ENCODE measurements at places on chromosomes 7 and 10.

- no peak for DNase-seq
These were observed 139.0 kb downstream of the DOCK4 start for GRCh38 chr7:112067200-112067599.

DNA sequence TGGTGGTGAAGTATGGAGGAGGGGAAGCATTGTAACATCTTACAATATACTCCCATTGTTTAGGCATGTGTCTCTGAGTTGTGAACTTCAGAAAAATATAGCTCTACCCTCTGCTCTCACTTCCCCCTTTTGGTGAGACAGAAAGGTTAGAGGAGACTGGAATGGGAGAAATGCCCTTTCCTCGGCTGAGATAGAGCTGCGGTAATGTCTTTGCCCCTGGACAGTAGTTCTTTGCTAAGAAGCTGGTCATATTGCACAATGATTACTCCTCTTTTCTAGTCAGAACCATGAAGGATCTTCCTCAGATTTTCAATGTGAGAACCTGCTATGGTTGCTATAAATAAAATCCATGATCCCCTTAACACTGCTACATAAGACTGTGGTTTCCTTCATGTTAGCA, 171.0 kb downstream of the SEM1 start:
- DNase-seq, result no peak

DNA sequence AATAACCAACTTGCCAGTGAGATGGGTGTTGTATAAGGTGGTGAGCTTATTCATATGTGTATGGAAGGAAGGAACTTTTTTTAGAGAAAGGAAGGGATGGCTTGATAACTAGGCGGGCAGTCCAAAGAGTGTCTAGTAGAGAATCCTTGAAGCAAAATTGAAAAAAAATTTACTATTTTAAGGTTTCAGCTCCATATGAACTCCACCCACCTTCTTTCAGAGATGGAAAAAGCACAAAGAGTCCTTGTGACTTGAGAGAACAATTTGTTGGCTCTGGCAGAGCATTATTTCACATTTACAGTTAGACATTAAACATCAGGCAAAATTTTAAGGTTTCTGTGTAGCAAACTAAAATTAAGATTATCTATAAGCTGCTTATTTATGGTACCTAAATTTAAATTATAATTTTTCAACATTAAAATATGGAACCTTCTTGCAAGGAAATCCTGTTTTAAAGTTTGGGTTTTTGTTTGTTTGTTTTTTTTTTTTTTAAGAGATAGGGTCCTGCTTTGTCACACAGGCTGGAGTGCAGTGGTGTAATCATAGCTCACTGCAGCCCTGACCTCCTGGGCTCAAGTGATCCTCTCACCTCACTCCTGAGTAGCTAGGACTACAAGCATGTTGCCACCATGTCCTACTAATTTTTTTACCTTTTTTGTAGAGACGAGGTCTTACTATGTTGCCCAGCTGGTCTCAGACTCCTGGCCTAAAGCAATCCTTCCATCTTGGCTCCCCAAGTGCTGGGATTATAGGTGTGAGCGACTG, 12.2 kb downstream of the PTPN12 start:
- no peak for DNase-seq

- no peak for DNase-seq
These were observed 55.8 kb downstream of the INPP5A start for GRCh38 chr10:132593389-132593788.

GRCh38 chr10:75836064-75836463, 404.6 kb downstream of the LRMDA start:
- no peak for DNase-seq

DNA sequence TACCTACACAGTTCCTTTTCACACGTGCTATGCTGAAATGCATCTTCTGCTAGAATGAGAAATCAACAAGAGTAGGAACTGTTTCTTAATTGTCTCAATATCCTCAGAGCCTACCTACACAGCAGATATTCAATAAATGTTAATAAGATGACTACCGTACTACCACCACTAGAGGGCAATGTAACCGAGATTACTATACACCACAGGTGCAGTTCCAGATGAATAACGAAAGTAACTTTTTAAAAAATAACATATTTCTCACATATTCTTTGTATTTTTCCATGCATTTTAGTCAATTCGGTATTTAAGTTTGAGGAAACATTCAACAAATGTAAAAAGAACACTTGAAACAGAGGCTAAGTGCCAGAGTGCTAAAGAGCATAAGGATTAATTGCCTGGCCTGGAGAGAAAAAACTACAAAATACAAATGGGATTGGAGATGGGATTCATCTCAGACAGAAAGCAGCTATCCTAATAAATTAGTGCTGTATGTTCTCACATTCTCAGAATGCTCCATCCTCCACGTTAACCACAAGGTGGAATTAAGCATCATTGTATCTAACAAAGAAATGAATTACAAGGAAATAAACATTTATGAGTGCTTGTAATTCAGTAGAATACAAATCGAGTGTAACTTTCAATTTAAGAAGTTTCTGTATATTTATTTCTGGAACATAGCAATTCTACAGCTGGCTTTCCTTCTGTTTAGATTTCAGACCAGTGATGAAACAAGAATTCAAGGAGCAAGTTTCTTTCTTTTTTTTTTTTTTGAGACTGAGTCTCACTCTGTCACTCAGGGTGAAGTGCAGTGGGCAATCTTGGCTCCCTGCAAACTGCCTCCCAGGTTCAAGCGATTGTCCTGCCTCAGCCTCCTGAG, 20.3 kb upstream of the HECTD2 start:
- no peak for DNase-seq

DNA sequence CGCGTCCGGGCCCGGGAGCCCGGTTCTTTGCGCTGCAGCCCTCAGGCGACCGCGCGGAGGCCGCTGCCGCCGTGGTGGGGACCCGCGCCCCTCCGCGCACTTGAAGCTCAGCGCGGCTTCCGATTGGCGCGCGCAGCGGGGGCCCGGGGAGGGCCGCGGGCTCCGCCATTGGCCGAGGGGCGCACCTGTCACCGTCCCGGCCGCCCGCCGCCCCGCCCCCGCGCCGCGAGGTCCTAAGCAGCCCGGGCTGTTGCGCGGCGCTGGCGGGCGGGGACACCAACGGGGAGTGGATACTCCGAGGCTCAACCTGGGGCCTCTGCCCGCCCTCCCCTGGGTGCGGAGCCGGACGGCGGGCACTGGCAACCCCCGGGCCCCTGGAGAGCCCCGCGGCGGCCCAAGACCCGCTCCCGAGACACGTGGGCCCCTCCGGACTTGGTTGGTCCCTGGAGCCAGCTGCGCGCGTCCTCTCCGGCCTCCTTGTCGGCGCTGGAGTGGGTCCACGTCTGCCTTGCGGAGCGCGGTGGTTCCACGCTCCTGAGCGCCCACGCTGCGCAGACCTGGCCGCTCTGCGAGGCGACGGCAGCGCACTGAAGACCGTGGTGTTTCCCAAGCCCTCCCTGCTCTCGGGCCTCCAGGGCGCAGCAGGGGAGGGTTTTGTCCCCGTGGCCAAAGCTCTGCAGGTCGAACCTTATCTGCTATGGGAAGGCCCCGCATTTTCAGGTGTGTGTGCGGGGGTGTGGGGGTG, at the start of gene MNX1:
MNX1 (minus strand) TSS at position 76 of the 745 bp plus-strand sequence. CDS start 313 bp downstream, outside the sequence.
- DNase-seq, result no peak

DNA sequence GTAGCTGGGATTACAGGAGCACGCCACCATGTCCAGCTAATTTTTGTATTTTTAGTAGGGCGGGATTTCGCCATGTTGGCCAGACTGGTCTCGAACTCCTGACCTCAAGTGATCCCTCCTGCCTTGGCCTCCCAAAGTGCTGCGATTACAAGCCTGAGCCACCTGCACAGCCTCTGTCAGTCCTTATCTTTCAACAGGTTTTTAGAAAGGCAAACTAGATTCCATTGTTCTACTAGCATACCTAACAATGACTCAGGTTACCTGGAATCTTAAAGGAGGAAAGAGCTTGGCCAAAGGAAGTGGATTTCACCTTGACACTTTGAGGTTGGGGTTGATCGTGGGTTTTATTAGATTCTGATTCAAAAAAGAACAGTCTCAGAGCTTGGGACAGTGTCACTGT, 3.2 kb downstream of the ABCC2 start:
- no peak for DNase-seq

DNA sequence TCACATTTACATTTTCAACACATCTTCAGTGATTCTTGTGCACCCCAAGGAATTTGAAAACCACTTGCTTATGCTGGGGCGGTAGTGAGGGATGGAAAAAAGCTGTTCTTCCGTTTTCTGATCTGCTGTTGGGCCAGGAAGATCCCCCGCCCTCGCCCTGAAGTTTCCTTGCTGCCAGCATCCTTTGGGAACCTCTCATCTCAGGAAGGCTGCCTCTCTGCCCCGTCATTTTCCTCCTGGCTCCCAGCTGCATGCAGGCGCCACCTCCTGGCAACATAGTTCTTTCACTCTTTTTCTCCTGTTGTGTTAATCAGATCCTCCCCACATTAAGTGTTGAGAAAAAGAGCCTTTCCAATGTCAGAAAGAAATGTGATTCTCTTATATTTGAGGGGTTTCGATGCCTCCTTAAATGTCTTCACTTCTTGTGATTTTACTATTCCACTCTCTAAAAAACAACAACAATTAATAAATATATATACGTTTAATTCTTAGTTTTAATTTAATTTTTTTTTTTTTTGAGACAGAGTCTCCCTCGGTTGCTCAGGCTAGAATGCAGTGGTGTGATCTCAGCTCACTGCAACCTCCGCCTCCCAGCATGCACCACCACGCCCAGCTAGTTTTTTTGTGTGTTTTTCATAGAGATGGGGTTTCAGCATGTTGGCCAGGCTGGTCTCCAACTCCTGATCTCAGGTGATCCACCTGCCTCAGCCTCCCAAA, 122.9 kb downstream of the RALA start:
- no peak for DNase-seq

- DNase-seq, result no peak
These were observed 48.5 kb upstream of the KCNMA1 start for GRCh38 chr10:77686096-77686495.
